Posterior cingulate gyrus (tissue), 11 donors: ENCODE measurements at places on chromosomes 2 and 18.
A peak's percentile ranks its signal among the peaks of the same experiment; 100 is the strongest.

DNA sequence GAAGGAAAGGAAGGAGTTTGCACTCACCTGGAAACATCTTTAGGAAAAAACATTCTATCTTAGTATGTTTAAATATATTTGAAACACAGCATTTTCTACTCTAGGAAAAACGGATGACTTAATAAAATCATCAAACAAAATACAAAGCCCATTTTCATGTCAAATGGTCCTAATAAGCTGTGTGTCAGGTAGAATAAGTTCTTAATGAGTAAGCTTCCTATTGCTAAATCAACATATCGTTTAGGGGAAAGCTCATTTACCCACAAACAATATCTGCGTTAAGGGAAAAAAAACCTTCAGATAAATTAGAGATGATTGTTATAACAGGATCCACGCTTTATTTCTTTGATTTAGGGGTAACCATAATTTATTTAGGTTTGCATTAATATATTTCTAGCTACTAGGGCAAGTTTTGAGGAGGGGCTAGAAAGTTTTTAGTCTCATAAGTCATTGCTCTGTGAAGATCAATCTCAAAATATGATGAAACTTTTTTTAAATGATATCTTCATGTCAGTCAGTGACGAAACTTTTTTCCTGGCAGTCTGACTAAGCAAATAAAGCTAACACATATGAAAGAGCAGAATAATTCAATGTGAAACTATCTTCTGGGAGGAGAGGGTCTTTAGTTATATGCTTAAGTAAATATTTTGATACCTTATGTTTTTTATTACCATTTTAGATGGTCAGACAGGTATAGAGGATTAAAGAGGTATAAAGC, 147.1 kb downstream of the WDSUB1 start:
- no peak for DNase-seq

DNA sequence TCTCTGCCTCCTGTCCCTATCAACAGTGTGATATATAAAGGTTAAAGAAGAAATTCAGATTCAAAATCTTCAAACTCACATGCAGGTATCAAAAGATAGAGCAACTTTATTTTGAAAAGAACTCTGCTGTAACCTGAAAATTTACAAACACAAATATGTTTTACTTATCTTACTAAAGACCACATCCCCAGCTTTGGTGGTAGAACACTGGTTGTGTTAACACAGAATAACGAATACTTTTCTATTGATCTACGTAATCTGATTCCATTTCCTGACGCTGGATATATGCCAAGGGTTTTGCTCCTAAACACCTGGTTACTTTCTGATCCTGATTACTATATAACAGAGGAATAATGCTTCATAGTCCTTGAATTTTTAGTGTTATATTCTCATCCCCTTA, 23.1 kb upstream of the SLC39A10 start:
- DNase-seq: no peak

- no peak for DNase-seq
Measured at GRCh38 chr2:222269132-222269531, 29.7 kb downstream of the PAX3 start.

DNA sequence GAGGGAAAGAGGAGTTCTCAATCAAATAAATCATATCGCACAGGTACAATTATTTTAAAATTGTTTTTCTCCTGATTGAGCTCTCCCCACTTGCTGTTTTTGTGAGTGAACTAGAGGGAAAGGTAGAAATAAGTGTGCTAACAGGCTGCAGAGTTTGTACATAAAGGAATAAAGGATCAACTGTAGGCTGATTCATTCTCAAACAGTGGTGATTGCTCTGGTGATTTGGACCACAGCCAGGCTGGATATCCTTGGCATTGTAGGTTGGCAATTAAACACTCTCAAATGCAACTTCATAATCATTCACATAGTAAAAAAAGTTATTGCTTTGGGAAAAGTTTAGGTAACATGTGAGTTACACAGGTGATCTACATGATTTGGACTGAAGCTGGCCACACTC, 29.8 kb downstream of the LRP1B start:
- no peak for DNase-seq

GRCh38 chr2:155157711-155158110, 459.2 kb downstream of the KCNJ3 start:
- DNase-seq: no peak

DNA sequence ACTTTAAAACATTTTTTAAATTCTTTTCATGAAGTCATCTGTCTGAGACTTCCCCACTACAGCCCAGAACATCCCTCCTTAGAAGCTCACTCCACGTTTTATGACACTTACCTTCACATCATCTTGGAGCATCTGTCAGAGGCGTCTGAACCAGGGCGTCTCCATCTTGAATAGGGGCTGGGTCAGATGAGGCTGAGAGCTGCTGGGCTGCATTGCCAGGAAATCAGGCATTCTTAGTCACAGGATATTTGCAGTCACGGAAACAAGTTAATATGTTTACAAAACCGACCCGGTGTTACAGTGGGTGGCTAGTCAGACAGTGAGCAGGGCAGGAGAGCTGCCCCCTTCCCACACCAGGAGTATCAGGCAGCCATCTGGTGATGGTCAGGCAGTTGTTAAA, 456.5 kb downstream of the FBXO15 start:
- DNase-seq: no peak

DNA sequence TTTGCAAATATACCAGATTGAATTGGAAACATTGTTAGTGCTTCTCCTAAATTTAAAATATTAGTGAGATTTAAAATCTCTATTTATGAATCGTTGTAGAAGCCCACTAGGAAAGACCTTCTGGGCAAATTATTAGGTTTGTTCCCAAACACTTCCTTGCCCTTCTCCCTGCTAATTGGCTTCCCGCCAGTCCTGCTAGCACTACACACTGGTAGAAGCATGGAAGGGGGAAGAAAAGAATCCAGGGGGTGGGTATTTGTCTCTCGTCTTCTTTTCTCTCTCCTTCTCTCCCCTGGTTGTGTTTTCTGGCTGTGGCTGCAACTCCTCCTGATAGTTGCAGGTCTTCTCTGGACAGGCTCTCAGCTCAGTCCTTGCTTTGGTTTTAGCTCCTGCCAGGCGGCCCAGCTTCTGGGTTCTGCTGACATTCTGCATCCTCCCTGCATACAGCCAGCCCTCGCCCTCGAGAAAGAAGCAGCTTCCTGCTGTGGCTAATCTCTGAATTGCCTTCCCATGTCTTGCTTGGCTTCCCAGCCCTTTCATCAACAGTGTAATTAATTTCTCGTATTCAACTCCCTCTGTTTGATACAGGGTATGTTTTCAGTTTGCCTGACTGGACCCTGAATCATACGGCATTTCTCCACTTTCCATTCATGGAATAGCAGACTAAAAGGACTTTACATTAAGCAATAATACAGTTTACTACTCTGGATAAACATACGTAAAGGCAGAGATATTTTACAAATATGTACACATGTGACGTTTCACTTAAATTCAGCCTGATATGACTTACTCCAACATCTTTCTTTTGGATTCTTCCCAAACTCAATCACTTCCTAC, 6.9 kb upstream of the PARD3B start:
- DNase-seq: no peak

DNA sequence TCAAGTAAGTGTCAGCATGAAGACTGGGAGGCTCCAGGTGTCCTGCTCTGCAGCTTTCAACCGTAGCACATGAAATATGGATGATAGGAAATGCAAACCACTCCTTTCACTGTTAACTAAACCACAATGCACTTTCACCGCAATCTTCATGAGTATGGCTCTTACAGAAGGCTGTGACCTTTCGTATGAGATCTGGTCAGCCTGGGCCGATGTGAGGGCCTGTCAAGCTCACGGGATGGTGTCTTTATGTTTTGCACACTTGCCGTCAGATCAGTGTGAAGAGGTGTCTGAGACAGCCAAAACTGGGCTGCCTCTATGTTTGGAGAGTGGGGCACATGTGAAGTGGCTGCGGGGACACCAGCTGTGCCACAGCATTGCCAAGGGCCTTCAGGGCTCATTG, 62.8 kb upstream of the AFF3 start:
- no peak for DNase-seq

DNA sequence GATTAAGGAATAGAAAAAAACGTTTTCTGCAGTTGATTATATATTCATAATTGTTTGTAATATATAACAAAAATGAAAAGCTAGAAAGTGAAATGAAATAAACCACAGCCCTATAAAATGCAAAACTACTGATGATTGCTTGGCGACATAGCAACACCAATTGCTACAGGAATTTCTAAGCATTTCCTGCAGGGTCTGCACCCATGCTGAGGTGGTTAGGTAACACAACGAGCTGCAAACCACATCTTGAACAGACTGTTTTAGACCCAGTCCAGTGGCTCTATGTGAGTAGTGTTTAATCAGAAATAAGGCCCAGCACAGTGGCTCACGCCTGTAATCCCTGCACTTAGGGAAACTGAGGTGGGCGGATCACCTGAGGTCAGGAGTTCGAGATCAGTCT, 17.2 kb upstream of the UGT1A9 start:
- no peak for DNase-seq

DNA sequence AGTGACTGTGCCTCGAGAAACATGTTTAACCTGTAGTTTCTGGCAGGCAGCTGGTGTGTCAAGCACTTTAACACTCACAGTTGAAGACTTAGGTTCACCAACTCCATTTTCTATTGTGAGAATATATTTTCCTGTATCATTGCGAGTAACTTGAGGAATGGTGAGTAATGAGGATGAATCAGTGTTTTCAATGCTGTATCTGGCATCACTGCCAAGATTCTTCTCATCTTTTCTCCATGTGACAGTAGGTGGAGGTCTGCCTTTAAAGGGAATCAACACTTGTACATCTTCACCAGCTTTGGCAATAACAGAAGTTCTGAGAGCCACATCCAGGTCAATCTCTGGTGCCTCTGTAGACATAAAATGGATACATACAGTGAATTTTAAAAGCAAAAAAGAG, 72.8 kb downstream of the PLEKHA3 start:
- DNase-seq: no peak

GRCh38 chr2:151525821-151526373, 116.2 kb downstream of the RIF1 start:
- DNase-seq: no peak

GRCh38 chr2:191790737-191791136, 56.2 kb downstream of the CAVIN2 start:
- no peak for DNase-seq

DNA sequence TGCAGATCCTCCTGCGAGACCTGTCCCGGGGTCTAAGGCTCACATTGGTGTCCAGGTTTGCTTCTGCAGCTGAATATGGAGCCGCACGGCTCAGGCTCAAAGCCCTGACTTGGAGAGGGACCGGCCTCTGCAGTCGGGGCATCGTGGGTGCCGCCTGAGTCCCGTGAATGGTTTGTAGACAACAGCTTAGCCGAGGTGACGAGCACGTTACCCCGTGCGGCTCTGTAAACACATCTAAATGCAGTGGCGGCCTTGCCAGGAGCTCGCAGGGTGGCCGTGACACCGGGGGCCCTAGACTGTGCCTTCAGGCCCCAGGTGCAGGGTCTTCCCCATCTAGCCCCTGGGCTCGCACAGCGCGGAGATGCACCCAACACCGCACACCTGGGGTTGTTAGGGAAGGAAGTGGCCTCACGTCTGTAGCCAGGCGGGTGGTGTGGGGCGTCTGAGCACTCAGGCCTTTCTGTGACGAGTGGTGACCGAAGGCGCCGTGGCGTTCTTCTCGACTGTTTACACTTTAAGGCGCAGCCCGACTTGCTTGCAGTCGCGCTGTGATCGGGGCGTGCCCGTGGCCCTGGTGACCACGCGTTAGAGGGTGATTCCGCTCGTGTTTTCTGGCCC, 91.6 kb downstream of the NFATC1 start:
- DNase-seq: peak; percentile 8

GRCh38 chr2:176104316-176105077, 2.6 kb upstream of the HOXD11 start:
- no peak for DNase-seq

- no peak for DNase-seq
Measured at GRCh38 chr2:178258916-178259315, 64.6 kb downstream of the OSBPL6 start.
